ENCODE measurements at places on chromosomes 7 and 10. TPM values are rescaled to one million over a fixed set of nuclear protein-coding genes. Genes with fewer than 3 reads are reported as not detected.

VSTM4 gene
- 3.1 TPM for total RNA-seq

PALD1 gene
- 5.3 TPM for total RNA-seq

RBP3 gene
- not detected for total RNA-seq

ADRA2A gene
- total RNA-seq: 0.36 TPM

GNAT3 gene
- not detected for total RNA-seq

VIPR2 gene
- total RNA-seq: not detected

CFAP58 gene
- total RNA-seq: under 0.01 TPM

CYP2C8 gene
- not detected for total RNA-seq

SAP25 gene
- total RNA-seq: not detected

AFAP1L2 gene
- total RNA-seq: 2.5 TPM

CCDC136 gene
- total RNA-seq: 0.18 TPM

FBXO24 gene
- total RNA-seq: 3.1 TPM

DRGX gene
- not detected for total RNA-seq

PRKCQ gene
- total RNA-seq: 0.32 TPM

TRIM73 gene
- total RNA-seq: 0.36 TPM

CPA2 gene
- total RNA-seq: not detected

SEMA4G gene
- 4.2 TPM for total RNA-seq

PTPN20 gene
- not detected for total RNA-seq

FAM25C gene
- total RNA-seq: not detected

MRLN gene
- not detected for total RNA-seq

C10orf105 gene
- total RNA-seq: not detected

JAZF1 gene
- total RNA-seq: 5.4 TPM

DNAH11 gene
- under 0.01 TPM for total RNA-seq

VWDE gene
- total RNA-seq: not detected

CHAT gene
- not detected for total RNA-seq

CTNNA3 gene
- not detected for total RNA-seq

TMEM229A gene
- 2.1 TPM for total RNA-seq

NCF1 gene
- total RNA-seq: not detected

RNF148 gene
- total RNA-seq: 0.32 TPM

C7orf57 gene
- not detected for total RNA-seq

TEX47 gene
- not detected for total RNA-seq

FGF8 gene
- not detected for total RNA-seq

PROSER2 gene
- 9.1 TPM for total RNA-seq

AOAH gene
- total RNA-seq: not detected

SLC13A1 gene
- total RNA-seq: not detected

CCAR1 gene
- 20.0 TPM for total RNA-seq

TMEM270 gene
- total RNA-seq: not detected

NPY4R gene
- not detected for total RNA-seq

ADARB2 gene
- not detected for total RNA-seq

PARG gene
- 14.3 TPM for total RNA-seq

ASB15 gene
- not detected for total RNA-seq

FLNC gene
- 131 TPM for total RNA-seq

GDF2 gene
- total RNA-seq: not detected

GIMAP5 gene
- 1.3 TPM for total RNA-seq

ANKRD2 gene
- not detected for total RNA-seq

OR13A1 gene
- total RNA-seq: not detected

GPR26 gene
- total RNA-seq: not detected

RBM33 gene
- total RNA-seq: 9.2 TPM

SUN3 gene
- not detected for total RNA-seq

SCART1 gene
- 0.54 TPM for total RNA-seq

Measured in cardiac atrium fibroblast (primary cell).